ENCODE measurements at places on chromosomes 13 and 19.

- DNase-seq = no peak
Measured at GRCh38 chr13:40960716-40961115, 58.4 kb downstream of the ELF1 start.

DNA sequence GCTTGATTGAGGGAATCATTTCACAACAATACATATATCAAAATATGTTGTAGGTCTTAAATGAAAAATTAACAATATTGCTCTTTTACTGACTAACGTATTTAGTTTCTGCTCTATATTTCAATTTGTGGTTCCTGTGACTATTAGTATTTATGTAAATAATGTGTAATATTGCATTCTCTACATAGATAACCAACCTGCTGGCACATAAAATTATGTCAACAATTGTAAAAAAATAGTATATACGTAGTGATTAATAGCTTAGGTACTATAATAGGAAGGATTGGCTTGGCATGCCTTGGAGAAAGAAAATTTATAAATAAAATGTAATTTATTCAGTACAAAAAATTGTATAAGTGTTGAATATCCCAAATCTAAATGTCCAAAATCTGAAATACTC is 1336.1 kb downstream of the PCDH9 start:
- no peak for DNase-seq

DNA sequence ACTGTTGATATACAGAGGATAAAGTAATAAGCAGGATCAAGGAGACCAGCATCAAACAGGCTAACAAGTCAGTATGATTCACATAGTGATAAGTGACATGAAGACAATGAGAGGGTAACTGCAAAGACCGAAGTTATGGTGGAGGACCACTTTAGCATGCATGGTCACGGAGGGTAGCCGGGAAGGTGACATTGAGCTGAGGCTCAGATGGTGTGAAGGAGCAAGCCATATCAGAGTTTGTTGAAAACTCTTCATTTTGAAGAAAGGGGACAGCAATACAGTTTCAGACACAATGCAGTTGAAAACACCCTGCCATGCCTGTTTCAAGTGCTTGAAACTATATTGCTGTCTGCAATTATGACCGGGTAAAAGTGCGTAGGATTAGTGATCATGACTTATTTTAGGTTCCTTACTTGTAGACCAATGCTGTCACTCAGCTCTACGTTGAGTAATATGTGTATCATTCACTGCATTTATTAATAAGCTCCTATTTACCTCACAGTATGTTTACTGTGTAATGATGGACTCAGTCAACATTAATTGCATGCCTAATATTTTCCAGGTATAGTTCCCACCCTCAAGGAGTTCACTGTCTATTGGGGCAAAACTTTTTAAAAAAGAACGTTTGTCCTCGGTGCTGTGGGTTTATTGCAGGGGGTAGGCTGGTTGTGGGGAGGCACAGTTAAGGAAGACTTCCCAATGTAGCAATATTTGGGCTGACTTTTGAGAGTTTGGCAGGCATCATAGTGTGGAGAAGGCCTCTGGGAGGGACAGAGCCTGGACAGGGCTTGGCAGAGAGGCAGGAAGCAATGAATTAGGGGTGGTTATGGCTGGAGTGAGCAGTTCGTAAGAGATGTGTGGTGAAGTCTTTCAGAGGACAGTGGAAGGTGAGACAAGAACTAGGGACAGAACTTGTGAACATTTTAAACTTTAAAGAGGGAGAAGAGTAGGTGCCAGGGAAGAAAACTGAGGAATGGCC is 3.2 kb downstream of the UBAC2 start:
- no peak for DNase-seq

DNA sequence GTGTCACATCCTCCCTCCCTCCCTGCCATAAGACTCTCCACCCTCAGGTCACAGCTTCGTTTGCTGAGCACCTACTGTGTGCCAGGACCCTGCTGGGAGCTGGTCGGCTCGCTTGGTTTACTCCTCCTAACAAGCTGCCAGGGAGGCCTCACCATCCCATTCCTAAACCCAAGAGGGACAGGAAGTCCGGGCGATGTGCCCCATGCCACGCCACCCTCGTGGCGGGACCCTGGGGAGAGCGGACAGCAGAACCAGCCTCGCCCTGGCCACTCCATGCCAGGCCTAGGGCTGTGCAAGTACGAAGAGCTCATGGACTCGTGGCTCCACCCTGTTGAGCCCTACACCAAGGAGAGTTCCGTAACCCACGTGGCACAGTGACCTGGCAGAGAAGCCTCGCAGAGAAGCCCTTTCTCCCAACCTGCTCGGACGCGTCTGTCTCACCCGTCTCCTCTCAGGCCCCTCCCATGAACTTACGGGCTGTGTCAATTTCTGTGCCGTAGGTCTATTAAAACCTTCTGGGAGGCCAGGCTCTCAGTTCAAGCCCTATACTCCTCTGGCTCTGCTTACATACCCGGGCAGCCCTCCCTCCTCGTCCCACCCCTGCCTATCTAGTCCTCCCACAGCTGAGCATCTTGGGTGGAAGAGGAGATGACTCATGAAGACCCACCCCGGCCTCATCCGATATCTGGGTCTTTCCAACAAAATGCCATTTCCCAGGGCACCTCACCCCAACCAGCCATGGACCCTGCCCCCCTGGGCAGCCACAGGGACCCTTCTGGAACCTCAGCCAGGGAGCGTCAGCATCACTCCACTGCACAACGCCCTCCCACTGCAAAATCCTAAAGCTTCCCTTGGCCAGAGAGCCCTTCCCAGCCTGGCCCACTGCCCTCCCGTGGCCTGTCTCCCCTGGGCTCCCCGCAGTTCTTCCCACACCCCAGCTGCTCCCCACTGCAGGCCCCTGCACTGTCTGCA is 2.6 kb downstream of the UBXN6 start:
- peak; percentile 82 for DNase-seq

DNA sequence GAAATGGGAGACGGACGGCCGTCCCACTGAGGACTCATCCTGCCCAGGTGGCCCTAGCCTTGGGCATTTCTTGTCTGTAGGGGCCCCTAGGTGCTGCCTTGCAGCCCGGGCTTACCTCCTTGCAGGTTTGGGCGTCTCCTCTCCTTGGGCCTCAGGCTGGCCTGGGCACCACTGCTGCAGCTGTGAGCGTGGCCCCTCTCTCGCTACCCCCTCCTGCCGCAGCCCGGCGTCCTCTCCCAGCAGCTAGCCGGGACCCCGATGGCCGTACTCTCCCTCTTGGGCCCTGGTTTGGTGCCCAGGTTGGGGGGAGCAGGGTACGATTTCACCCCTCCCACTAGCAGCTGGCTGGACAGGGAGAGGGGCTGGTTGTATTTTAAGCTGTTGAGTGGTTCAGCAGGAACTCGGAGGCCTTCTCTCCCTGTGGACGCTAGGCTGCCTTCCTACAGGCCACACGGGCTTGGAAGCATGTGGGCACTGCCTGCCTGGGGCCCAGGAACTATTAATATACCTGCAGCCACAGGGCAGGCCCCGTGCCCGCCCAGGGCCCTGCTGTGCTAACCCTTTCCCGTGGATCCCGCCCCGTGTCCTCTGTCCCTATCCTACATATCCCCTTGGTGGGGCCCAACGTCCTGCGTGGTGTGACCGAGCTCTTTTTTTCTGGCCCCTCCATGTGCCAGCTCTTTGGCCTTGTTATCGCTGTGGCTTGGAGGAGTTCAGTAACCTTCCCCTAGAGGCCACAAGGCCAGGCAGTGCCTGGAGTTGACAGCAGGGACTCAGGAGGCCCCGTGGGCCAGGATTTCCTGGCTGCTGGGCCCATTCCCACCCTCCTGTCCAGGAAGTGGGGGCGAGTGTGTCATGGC is 11.7 kb downstream of the NDUFB7 start:
- no peak for DNase-seq

DNA sequence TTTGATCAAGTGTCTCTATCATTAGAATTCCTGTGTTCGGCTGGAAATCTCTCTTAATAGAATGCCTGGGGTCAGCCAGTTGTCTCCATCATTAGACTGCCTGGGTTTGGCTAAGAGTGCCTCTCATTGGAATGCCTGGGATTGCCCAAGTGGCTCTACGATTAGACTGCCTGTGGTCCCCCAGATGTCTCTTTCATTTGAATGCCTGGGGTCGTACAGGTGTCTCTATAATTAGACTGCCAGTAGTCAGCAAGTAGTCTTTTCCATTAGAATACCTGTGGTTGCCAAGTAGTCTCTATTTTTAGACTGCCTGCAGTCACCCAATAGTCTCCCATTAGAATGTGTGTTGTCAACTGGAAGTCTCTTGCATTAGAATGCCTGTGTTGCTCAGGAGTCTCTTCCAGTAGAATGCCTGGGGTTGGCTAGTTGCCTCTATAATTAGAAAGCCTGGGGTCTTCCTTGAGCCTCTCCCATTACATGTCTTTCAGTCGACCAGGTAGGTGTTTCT is 1523.2 kb downstream of the UQCRFS1 start:
- DNase-seq = no peak

- DNase-seq = peak; percentile 10
Measured at GRCh38 chr19:2771786-2772674, 11.0 kb downstream of the SGTA start.

DNA sequence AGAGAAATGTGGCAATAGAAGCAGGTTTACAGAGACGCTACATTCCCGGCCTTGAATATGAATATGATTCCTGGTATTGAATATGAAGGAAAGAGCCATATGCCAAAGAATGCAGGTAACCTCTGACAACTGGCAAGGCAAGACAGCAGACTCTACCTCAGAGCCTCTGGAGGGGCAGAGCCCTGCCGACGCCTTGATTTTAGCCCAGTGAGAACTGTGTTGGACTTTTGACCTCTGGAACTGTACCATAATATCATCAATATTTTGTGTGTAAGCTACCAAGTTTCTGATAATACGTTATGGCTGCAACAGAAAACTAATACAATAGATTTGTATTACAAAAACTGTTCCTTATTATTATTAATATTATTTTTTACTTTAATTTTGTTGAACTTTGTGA is 219.7 kb downstream of the FGF14 start:
- DNase-seq = no peak

- no peak for DNase-seq
Measured at GRCh38 chr13:40941581-40941980, 77.5 kb downstream of the ELF1 start.

GRCh38 chr13:20475927-20476691 is 49.5 kb downstream of the CRYL1 start:
- DNase-seq = no peak

GRCh38 chr13:113034451-113035212 is 65.6 kb downstream of the MCF2L start:
- DNase-seq = peak; percentile 76

- peak; percentile 82 for DNase-seq
Measured at GRCh38 chr19:11242864-11243797, 3.7 kb downstream of the ANGPTL8 start.

Data from fibroblast of the aortic adventitia (primary cell).